Activated CD4-positive, CD25-positive, alpha-beta regulatory T cell treated with anti-CD3 and anti-CD28 coated beads, Interleukin-2, amount 50 U/mL, for 72 hours (primary cell): ENCODE measurements at places on chromosomes 16 and 17.

- DNase-seq: no peak
Measured at GRCh38 chr17:83053739-83054451, 25.5 kb upstream of the METRNL start.

DNA sequence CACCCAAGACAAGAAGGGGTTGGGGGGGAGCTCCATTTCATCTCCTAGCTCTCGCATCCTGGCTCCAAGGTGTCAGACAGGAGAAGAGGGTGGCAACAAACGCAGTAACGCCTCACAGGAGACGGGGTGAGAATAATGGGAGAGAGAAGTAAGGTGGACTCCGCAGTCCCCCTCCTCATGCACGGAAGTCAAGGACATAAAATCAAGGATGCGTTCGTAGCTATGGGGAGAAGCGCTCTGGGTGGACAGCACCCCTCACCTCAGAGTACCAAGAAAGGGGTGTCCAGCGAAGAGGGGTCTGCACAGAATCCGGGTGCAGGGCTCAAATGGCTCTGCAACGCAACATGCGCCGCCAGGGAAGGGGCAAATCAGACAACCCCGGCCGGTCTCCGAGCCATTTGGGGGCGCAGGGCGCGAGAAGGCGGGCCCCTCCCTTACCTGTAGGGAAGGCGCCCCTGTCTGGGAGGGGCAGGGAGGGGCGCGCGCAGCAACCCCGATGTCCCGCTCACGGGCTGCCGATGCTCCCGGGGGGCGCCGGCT is 555 bp downstream of the HDAC5 start:
- no peak for DNase-seq

DNA sequence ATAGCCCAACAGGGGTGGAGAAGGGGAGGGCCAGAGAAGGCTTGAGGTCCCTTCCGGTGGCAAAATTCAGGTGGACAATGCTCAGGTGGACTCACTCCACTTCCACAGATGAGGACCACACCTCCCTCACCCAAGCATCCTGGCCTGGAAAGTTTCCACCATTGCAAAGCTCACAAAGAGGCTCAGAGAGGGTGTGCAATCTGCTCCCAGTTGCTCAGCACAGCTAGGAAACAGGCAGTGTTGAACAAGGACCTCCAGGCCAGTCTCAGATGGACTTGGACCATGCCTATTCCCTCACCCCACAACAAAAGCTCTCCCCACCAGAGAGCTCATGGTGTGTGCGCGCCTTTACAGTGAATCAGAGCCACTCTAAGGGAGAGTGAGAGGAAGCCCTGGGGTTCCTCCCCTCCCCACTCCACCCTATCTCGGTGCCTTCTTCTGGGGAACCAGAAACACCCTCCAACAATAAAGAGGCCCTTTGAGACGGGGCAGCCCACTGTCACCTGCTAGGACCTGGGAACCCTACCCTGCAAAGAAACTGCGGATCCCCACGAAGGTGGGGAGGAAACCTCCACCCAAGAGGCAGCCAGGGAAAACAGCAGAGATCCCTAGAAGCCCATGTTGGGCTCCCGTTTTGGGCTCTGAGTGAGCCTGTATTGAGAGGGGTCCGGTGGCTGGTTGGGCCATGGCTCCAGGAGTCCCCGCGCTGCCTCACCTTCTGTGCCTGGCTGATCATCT is 1.6 kb downstream of the FAM83G start:
- DNase-seq: no peak

DNA sequence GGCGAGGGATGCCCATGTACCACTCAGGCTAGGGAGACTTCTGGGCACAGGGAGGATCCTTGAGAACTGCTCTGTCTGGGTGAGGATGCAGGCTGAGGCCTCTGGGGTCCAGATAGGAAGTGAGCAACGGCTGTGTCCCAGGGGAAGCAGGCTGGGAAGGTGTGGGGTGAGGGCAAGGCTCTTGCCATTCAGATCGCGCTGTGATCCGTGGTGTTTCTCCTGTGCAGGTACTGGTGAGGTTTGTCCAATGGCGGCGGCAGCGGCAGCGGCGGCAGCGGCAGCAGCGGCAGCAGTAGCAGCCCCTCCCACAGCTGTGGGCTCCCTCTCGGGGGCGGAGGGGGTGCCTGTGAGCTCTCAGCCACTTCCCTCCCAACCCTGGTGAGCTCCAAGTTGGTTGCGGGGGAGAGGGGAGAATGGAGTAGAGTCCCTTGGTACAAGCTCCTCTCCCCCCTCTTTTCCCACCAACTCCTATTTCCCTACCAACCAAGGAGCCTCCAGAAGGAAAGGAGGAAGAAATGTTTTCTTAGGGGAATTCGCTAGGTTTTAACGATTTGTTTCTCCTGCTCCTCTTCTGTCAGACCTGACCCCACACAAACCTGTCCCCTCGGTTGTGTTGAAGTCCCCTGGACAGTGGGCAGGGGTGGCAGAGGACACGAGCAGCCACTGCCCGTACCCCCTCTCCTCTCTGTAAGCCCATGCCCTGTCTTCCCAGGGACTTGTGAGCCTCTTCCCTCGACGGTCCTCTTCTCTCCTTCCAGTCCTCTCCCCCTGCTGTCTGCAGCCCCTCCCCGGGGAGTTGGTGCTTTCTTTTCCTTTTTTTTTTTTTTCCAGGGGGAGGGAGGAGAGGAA is 1.9 kb upstream of the PRRT2 start:
- DNase-seq: no peak

- DNase-seq: peak; percentile 45
Measured at GRCh38 chr17:18257268-18257981, 1.1 kb downstream of the FLII start.

DNA sequence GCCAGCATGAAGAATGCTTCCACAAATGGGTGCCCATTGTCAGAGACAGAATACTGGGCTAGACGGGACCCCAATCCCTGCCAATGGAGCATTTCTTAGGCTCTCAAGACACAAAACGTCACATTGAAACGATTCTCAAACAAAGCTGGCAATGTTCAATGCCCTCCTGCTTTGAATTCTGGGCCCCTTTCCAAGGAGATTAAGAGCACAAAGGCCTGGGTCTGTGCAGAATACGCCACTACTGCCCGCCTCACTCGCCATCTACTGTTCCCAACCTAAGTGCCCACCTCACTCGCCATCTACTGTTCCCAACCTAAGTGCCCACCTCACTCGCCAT is 9.7 kb downstream of the CFAP20 start:
- no peak for DNase-seq
